ENCODE measurements at places on chromosomes 4 and X. TPM values are rescaled to one million over a fixed set of nuclear protein-coding genes. Genes with fewer than 3 reads are reported as not detected.

DNA sequence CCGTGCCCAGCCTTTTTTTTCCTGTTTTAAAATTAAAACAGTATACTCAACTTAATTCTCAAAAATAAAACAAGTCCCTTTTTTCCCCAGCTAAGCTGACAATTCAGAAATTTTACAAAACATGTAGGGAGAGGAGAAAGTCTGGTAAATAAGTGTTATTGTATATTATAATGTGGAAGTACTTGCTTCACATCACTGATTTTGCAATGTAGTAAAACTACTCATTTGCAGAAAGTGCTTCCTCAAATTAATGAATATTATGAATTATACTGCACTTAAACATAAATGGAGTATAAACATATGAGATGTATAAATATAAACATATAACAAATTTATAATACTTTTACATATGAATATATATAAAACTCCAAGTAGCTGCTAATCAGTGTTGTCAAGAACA, 11.6 kb upstream of the H2AZ1 start:
- DNase-seq: no peak
- H3K27me3 ChIP-seq: no peaks in the 10 kb centered on the region
- H3K36me3 ChIP-seq: no peaks in the 10 kb centered on the region
- no peak overlapping the region for H3K4me3 ChIP-seq
- no peak overlapping the region for H3K27ac ChIP-seq

- no peaks in the 10 kb centered on the region for H3K36me3 ChIP-seq
- H3K4me1 ChIP-seq: no peaks in the 10 kb centered on the region
- no peak for DNase-seq
- no peaks in the 10 kb centered on the region for H3K27me3 ChIP-seq
- no peak overlapping the region for H3K27ac ChIP-seq
Measured at GRCh38 chr4:82652062-82652461, 90.3 kb upstream of the TMEM150C start.

- H3K27me3 ChIP-seq: no peaks in the 10 kb centered on the region
- no peak overlapping the region for H3K27ac ChIP-seq
- no peak overlapping the region for H3K4me3 ChIP-seq
Measured at GRCh38 chr4:124178449-124179021, 534.0 kb downstream of the ANKRD50 start.

- H3K36me3 ChIP-seq: no peaks in the 10 kb centered on the region
- H3K4me3 ChIP-seq: no peak overlapping the region
- no peak for DNase-seq
- H3K27me3 ChIP-seq: no peaks in the 10 kb centered on the region
- no peak overlapping the region for H3K27ac ChIP-seq
Measured at GRCh38 chr4:88962396-88962795, 94.6 kb downstream of the FAM13A start.

DNA sequence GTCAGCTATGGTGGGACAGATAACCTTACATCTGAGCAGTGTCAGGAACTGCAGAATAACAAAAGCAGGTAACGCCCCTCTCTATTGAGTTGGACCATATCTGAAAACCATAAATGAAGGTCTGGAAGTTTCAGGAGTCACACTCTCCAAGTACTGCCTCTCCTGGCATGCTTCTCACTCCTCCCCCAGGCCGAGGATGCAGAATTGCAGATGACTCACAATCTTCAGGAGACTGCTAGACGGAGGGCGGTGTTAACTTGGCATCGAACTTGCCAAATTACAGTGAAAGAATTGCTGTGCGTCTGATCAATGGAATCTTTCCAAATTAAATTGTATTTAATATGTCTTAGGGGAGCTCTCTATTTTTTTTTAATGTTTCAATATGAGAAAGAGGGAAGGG, 67.1 kb upstream of the TRIM2 start:
- DNase-seq: no peak
- no peaks in the 10 kb centered on the region for H3K27me3 ChIP-seq
- H3K27ac ChIP-seq: no peak overlapping the region
- H3K4me1 ChIP-seq: no peaks in the 10 kb centered on the region
- H3K4me3 ChIP-seq: no peak overlapping the region

DNA sequence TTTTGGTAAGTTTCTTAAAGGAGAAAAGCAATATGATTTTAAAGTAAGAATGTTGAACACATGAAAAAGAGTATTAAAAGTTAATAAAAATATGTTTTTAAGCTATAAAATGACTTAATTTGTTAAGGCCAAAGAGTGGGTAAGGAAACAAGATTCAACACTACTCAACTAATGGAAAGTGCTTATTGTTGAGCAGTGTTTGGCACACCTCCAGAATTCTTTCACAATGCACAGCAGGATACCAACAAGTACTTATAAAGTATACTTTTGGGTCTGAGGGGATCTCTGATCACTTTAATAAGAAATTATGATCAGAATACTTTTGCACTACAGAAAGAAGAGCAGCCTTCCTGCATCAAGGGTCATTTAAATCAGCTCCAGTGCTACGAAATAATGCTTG, 5.9 kb downstream of the LAMP2 start:
- H3K27ac ChIP-seq: no peak overlapping the region
- no peaks in the 10 kb centered on the region for H3K36me3 ChIP-seq
- H3K4me1 ChIP-seq: no peaks in the 10 kb centered on the region
- H3K4me3 ChIP-seq: no peak overlapping the region
- no peaks in the 10 kb centered on the region for H3K27me3 ChIP-seq

TMPRSS11E gene
- not detected for total RNA-seq

CRMP1 gene
- 1.1 TPM for total RNA-seq

GRCh38 chr4:84512277-84512676, 13.2 kb upstream of the NKX6-1 start:
- no peaks in the 10 kb centered on the region for H3K36me3 ChIP-seq
- no peak for DNase-seq
- no peaks in the 10 kb centered on the region for H3K4me1 ChIP-seq
- H3K27me3 ChIP-seq: no peaks in the 10 kb centered on the region
- no peak overlapping the region for H3K4me3 ChIP-seq

MAGEE2 gene
- not detected for total RNA-seq

GRCh38 chr4:106707776-106708463, 328.2 kb downstream of the DKK2 start:
- DNase-seq: no peak
- no peaks in the 10 kb centered on the region for H3K27me3 ChIP-seq
- H3K36me3 ChIP-seq: no peaks in the 10 kb centered on the region
- no peaks in the 10 kb centered on the region for H3K4me1 ChIP-seq
- no peak overlapping the region for H3K27ac ChIP-seq

GRCh38 chr4:104491481-104492182, 3.1 kb downstream of the CXXC4 start:
- H3K4me3 ChIP-seq: peak overlapping the region; percentile 69
- no peaks in the 10 kb centered on the region for H3K4me1 ChIP-seq
- no peaks in the 10 kb centered on the region for H3K36me3 ChIP-seq

DNA sequence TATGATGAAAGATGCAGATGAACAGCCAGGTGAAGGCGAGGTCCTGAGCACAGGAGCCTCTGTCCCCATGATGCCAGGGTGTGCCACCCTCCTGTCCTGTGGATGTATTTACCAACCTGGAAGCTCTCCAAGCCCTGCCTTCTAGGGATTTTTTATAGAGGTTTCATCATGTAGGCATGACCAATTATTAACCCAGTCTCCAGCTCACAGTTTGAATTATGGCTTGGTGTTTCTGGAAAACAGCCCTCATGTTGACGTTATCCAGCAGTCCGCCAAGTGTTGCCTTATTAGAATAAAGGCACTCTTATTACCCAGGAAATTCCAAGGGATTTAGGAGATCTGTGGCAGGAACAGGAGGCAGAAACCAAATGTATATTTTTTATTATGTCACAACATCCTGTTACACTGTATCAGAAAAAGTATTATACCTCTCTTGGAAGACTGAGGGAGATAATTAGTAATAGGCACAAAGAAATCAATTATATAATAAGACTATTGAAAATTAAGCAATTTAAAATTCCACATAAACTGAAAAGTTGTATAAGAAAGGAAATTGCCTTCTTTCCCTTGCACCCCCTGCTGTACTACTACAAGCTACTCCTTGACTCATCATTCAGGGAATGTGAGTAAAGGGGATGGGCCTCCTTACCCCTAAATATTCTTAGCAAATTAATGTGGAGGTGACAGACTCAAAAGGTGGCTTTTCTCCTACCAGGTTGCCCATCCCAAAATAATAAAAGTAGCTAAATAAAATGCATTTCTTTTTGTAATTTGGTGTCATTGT, 129.6 kb downstream of the ZNF330 start:
- no peak for DNase-seq
- H3K27ac ChIP-seq: no peak overlapping the region
- H3K4me3 ChIP-seq: no peak overlapping the region
- H3K4me1 ChIP-seq: peaks cover 6% of the 10 kb centered on the region

SUPT20HL1 gene
- total RNA-seq: not detected

TACC3 gene
- total RNA-seq: 3.7 TPM

EVC2 gene
- 7.0 TPM for total RNA-seq

MAGEB17 gene
- total RNA-seq: not detected

CHIC1 gene
- total RNA-seq: 9.2 TPM

STEEP1 gene
- 17.4 TPM for total RNA-seq

DNA sequence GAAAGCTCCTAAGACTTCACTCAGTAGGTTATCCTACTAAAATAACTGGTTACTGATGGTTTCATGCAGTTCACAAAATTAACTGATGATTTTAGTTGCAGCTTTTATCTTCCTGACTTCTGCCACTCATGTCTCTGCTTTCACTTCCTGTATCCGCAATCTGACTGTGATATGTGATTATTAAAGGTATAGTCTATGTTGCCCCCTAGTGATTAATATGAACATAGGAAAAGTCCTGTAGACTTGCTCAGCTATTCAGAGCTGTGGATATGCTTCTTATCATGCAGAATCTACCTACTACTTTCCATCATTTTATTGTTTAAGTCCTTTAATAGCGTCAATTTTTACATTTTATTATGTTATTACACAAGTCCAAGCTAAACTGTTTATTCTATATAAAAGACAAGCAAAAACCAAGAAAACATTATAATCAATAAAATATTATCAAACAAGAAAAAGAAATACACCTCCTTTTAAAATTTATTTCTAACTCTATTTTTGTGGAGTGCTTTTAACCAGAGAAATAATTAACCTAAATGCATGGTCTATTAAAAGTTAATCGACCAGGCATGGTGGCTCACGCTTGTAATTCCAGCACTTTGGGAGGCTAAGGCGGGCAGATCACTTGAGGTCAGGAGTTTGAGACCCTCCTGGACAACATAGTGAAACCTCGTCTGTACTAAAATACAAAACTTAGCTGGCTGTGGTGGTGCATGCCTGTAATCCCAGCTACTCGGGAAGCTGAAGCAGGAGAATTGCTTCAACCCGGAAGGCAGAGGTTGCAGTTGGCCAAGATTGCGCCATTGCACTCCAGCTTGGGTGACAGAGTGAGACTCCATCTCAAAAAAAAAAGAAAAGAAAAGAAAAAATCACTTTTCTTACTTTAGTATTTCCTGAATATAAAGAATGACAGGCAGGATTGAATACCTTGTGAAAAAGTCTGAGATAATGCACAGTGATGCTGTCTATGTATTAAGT, 40.4 kb upstream of the TLR2 start:
- H3K4me1 ChIP-seq: no peaks in the 10 kb centered on the region
- H3K36me3 ChIP-seq: no peaks in the 10 kb centered on the region
- H3K27ac ChIP-seq: no peak overlapping the region

MAOB gene
- 21.0 TPM for total RNA-seq

GRCh38 chrX:71996136-71996535, 85.5 kb downstream of the NHSL2 start:
- H3K4me1 ChIP-seq: no peaks in the 10 kb centered on the region
- H3K27ac ChIP-seq: no peak overlapping the region
- DNase-seq: no peak
- H3K36me3 ChIP-seq: no peaks in the 10 kb centered on the region
- H3K4me3 ChIP-seq: no peak overlapping the region
- no peaks in the 10 kb centered on the region for H3K27me3 ChIP-seq

GRCh38 chr4:6435010-6435409, 37.4 kb downstream of the PPP2R2C start:
- no peak overlapping the region for H3K27ac ChIP-seq
- H3K4me1 ChIP-seq: no peaks in the 10 kb centered on the region
- DNase-seq: no peak
- H3K4me3 ChIP-seq: no peak overlapping the region
- H3K36me3 ChIP-seq: no peaks in the 10 kb centered on the region
- no peaks in the 10 kb centered on the region for H3K27me3 ChIP-seq

GRCh38 chrX:19867411-19867732, 20.0 kb downstream of the SH3KBP1 start:
- DNase-seq: no peak
- no peak overlapping the region for H3K4me3 ChIP-seq
- no peak overlapping the region for H3K27ac ChIP-seq
- H3K27me3 ChIP-seq: no peaks in the 10 kb centered on the region

PLXNB3 gene
- total RNA-seq: 5.6 TPM
